ENCODE measurements at places on chromosomes 2 and 18. TPM values are rescaled to one million over a fixed set of nuclear protein-coding genes. Genes with fewer than 3 reads are reported as not detected.
A peak's percentile ranks its signal among the peaks of the same experiment; 100 is the strongest.

The CNGA3 gene
- total RNA-seq: not detected

The TTN gene
- 3.6 TPM for total RNA-seq

The SLC66A2 gene
- 45.5 TPM for total RNA-seq

DNA sequence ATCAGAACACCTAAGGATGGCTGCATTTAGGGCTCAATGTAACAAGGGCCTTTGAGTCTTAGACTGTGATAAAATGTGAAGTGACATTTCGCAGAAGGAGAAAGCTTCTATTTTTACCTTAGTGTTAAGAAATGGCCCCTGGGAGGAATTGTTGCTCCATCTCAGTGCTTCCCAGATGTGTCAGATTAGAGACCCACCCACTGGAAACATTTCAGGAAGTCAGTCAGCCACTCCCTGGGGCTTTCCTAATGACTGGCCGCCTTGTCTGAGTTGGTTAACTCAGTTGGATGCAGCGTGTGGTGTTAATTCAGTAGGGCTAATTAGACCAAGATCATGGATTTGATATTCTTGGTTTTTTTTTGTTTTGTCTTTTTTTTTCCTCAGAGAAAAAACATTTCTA lies 355.9 kb downstream of the PIK3C3 start:
- H3K4me3 ChIP-seq: no peak overlapping the region
- H3K27ac ChIP-seq: no peak overlapping the region
- H3K27me3 ChIP-seq: no peaks in the 10 kb centered on the region
- H3K36me3 ChIP-seq: no peaks in the 10 kb centered on the region
- no peaks in the 10 kb centered on the region for H3K4me1 ChIP-seq

- DNase-seq: no peak
- H3K36me3 ChIP-seq: peaks cover 56% of the 10 kb centered on the region
- H3K27me3 ChIP-seq: no peaks in the 10 kb centered on the region
- H3K27ac ChIP-seq: peak overlapping the region; percentile 37
- H3K4me1 ChIP-seq: no peaks in the 10 kb centered on the region
Measured at GRCh38 chr2:241410739-241411176, 54.7 kb downstream of the FARP2 start.

GRCh38 chr18:13217466-13217961 lies 1.0 kb upstream of the LDLRAD4 start:
- peaks cover 14% of the 10 kb centered on the region for H3K4me1 ChIP-seq
- H3K4me3 ChIP-seq: peak overlapping the region; percentile 64
- DNase-seq: peak; percentile 80

DNA sequence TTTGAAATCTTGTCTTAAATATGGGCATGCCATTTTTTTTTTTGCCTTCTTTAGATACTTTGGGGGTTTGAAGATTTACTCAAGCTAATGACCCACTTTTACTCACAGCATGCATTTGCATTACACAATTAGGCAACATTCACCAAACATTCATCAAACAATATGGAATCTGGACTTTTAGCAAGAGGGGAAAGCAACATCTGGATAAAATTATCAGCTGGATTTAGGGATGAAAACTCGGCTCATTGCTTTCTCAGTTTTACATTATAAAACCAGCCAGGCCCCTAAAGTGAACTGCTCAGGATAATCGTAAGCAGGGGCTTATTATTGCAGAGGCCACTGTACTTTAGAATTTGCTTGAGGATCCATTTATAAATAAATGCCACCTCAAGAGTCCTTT lies 44.7 kb downstream of the SOX11 start:
- H3K4me3 ChIP-seq: no peak overlapping the region
- H3K36me3 ChIP-seq: no peaks in the 10 kb centered on the region
- DNase-seq: no peak
- no peaks in the 10 kb centered on the region for H3K4me1 ChIP-seq
- no peak overlapping the region for H3K27ac ChIP-seq
- H3K27me3 ChIP-seq: no peaks in the 10 kb centered on the region
